CD4-positive, alpha-beta T cell treated with Interleukin-6 at 100 ng/mL for 8 hours (primary cell): ENCODE measurements at places on chromosomes 5 and 9.

DNA sequence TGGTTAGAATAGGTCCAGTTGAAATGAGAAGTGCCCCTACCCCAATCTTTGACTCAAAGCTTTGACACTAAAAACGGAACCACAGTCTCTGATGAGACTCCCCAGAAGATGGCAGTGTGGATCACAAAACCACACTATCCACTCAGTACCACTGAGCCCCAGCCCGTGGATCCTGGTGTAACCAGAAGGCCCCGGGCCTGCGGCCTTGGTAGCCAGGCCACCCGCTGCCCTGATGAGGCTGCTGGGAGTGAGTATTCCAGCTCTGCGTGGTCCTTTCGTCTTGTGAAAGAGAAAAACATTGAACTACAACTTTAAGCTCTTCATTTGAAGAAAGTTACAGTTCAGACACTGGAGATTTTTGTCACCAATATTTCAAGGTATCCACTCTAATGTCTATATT is 42.2 kb upstream of the FBP1 start:
- DNase-seq = peak; percentile 48

DNA sequence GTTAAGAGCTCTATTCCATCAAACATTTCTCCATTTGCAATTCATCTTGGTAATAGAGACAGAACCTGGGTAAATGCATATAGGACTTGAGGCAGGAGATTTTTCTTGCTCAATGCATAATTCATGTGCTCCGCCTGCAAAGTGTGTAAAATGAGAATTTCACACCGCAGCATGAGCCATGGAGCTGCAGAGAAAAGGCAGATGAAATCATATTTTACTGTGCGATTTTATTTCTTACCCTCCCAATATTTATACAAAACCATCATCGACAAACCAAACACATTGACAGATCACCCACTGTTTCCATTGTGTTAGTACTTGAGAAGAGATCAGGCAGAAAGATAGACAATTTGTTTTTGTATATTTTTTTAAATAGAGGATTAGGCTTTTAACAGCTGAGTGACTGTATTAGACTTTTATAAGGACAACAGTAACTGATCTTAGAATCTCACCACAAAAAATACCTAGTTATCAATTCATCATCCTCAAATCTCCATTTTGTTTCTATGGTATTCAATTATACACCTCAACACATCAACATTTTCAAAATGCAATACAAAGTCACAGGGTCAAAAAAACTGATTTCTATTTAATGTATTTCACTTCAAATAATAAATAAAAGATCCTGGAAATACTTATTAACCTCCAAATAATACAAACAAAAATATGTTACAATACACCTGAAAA is 191.1 kb downstream of the AP3B1 start:
- no peak for DNase-seq

GRCh38 chr5:58469896-58470295 is 10.0 kb upstream of the PLK2 start:
- no peak for DNase-seq

DNA sequence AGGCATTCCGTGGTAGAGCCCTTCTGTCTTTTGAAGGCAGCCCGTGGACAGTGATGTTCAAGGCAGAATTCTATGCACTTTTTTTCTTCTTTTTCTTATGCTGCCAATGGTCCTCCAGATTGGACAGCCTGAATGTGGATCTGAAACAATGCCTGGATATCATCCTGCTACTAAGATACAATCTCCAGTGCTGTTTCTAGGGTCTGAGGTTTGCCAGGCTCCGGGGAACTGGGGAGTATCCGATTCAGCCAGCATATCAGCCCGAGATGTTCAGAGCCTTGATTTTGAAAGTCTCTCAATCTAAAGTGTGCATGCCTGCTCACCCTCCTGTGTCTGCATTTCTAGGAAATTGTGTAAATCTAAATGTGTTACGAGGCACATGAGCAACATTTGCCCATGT is 103.8 kb upstream of the WWC1 start:
- DNase-seq = no peak

DNA sequence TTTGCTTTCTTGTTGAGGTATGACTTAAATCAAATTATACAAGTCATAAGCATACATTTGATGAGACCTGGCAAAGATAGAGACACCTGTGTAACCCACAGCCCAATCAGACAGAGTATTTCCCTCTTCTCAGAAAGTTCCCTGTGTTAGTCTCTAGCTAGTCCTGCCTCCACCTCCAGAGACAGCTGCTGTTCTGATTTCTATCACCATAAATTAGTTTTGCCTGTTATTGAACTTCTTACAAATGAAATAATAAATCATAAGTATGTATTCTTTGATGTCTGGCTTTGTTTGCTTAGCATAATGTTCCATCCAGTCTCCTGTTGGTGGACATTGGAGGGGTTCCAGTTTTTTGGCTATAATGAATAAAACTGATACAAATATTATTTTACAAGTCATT is 194.5 kb downstream of the ICE1 start:
- no peak for DNase-seq

DNA sequence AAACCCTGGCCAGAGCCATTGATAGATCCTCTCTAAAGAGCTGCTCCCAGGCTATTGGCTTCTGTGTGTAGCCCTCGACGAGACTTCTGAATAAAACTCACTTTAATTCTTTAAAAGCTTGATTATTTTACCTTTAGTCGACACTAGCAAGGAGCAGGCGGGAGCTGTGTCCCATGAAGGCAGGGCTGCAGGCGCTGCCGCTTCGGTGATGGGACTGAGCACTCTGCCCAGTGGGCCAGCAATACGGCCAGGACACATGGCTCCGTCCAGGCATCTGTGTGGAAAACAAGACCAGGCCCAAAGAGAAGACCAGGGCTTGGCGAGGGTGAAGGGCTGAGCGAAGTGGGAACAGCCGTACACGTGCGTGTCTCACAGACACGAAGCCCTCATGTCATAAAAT is 365.9 kb downstream of the GADD45G start:
- DNase-seq = no peak

DNA sequence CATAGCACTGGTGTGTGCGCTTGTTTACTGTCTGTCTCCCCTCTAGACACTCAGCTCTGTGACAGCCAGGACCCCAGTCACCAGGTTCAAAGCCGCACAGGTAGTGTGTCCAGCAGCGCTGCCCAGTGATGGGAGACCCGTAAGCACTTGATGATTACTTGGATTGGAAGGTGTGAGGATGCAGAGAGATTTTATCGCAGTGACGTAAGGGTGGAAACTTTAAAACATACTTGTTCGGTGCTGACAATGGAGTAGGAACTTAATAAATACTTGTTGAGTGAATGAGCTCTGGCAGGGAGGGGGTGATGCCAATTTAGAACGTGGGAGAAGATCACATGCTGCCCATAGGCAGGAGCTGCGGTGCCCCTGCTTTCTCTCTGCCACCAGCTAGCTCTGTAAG is 99.2 kb upstream of the PITX1 start:
- DNase-seq = no peak

GRCh38 chr5:177100714-177101121 is 14.0 kb downstream of the FGFR4 start:
- no peak for DNase-seq

DNA sequence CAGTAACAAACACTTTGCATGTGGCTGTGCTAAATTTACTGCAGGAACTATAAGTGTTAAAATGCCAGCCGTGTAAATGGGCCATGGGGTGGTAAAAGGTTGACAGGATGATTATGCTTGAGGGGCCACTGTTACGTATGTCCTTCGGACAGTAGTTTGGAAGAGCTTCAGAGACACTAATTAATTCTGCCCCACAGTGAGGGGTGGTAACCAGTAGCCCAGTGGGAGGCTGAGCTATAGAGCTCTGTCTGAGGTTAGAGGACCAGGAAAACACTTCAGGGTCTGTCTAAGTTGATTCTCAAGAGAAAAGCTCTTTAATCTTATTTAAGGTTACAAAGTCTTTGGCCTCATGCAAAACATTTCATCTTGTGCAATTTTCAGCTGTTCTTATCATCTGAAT is 176.6 kb downstream of the DMRTA1 start:
- DNase-seq = no peak

GRCh38 chr5:7321724-7322123 is 74.2 kb upstream of the ADCY2 start:
- DNase-seq = no peak

DNA sequence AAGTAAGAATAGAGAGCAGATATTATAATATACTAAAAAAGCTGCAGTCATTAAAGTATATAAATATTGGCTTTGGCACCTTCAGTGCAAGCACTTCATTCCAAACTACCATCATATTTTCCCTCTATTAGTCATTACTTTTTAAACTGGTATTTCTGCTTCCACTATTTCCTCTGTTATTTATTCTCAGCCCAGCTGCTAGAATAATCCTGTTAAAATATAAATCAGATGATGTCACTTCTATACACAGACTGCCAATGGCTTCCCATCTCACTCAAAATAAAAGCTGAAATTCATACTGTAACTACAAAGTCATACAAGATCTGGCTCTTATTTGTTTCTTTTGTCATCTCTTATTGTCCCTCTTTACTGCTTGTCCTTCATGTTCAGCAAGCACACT is 432.9 kb downstream of the TLE4 start:
- DNase-seq = no peak

- no peak for DNase-seq
Observed at GRCh38 chr9:122087406-122088200, 5.5 kb downstream of the TTLL11 start.

DNA sequence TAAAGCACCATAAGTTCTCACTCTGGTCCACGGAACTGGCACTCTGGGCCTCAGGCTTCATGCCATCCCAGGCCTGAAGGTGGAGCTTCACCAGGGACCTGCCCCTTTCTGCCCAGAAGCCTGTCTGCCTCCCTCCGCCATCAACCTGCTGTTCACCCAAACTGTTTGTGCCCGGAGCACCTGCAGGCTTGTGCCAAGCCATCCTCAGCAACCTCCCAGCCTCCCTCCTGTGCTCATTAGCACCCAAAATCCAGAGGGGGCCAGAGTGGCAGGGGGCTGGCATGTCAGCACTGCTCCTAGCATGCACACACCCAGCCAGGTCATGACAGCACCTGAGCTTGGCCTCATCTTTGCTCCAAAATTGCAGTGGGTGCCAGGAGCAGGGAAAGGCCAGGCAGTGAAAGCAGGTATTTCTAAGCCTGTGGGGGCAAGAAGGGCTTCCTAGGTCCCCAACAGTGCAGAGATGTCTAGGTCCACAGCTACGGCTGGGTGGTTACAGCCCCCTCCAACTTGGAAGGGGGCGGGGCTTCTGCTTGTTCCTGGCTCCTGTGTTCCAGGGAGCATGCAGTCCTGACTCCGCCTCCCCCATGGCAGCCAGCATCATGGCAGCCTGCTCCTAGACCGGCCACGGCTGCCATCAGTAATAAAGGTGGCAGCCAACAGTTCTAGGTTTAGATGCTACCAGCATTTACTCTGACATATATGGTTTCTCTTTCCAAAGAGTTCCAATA is 85.1 kb downstream of the GIN1 start:
- DNase-seq = no peak

DNA sequence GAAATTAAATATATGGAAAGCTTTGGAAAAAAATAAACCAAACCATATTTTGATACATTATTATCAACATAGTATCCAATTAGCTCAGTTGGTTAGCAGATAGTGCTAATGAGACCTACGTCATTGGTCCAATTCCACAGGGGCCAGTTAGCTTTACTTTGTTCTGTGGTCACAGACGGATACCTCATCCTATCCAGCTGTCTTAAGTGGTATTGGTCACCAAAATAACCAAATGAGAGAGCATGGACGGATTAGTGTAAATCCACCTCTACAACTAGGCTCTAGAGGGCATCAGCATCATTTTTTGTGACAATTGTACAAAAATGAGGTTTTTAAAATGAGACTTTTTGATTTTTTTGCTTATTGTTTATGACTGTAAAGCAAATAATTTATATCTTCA is 364.2 kb downstream of the KIAA0825 start:
- no peak for DNase-seq

GRCh38 chr9:32413424-32413823 is 29.0 kb downstream of the ACO1 start:
- no peak for DNase-seq

GRCh38 chr9:137441289-137441934 is at the start of gene ENTPD8:
ENTPD8 (minus strand) TSS chr9:137441357; CDS start chr9:137438285, 3,072 bp downstream.
- DNase-seq = no peak

GRCh38 chr9:124869466-124869985 is 7.6 kb downstream of the ARPC5L start:
- no peak for DNase-seq

DNA sequence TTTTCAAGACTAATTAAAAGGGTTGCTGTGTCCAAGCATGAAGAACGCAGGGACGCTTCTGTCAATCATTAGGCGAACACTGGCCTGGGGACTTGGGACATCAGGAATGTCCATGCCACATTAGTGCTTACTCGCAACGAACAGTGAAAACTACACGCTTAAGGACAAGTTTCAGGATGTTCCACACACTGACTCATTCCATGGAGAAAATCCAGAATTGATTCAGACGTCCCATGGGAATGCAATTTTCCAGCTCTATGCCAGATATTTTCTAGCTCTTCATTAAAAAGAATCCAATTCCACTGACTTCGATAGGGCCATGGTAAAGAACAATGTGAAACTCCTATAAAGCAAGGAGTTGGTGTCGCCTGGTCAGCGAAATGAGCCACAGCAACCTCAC is 98.2 kb downstream of the CAMSAP1 start:
- no peak for DNase-seq

DNA sequence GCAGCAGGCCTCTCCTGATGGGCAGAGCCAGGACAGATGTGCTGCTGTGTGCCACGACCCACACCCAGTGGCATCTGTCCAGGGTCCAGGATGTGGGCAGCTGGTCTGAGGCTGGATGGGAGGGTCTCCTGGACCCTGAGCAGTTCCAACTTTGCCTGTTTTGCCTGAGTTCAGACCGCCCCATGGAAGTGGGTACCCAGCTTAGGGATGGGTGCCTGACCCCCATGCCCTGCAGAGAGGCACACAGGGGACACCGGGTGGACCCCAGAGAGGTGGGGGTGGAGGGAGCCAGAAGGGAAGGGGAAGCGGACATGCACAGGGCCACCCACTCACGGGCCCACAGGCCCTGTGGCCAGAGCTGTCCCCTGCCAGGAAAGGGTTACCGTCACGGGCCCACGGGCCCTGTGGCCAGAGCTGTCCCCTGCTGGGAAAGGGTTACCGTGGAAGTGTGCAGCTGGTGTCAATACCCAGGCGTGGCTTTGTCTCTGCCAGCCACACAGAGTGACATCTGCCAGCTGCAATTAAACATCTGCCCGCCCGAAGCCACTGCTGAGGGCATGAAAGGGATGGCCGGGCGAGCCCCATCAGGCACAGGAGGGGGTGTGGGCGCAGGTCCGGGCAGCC is 50.0 kb downstream of the NACC2 start:
- no peak for DNase-seq

- DNase-seq = no peak
Observed at GRCh38 chr5:125987677-125988255, 435.4 kb upstream of the GRAMD2B start.

GRCh38 chr5:38463634-38464521 is 92.6 kb downstream of the LIFR start:
- no peak for DNase-seq

- no peak for DNase-seq
Observed at GRCh38 chr5:91946870-91947269, 563.8 kb upstream of the ARRDC3 start.

GRCh38 chr5:9617221-9617620 is 12.9 kb downstream of the TAS2R1 start:
- DNase-seq = no peak

DNA sequence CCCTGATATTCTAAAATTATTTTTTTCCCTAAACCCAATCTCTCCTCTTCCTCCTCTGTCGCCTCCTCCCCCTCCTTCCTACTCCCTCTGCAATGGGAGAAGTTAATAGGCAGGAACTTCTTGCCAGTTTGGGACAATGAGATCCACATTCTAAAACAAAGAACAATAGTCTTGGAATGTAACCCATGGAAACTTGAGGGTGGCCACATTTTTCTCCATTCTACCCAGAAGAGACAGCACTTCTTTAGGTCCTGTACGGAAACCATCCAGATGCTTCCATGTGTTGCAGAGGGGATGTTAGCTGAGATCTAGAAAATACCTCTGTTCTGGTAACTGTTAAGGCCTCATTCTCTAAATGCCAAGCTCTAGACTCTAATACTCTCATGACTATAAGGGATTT is 10.0 kb downstream of the SPARC start:
- DNase-seq = no peak
